ENCODE measurements at places on chromosomes 12 and 14.
A peak's percentile ranks its signal among the peaks of the same experiment; 100 is the strongest.

GRCh38 chr12:45575823-45576475, 153.6 kb upstream of the ARID2 start:
- no peak for DNase-seq

DNA sequence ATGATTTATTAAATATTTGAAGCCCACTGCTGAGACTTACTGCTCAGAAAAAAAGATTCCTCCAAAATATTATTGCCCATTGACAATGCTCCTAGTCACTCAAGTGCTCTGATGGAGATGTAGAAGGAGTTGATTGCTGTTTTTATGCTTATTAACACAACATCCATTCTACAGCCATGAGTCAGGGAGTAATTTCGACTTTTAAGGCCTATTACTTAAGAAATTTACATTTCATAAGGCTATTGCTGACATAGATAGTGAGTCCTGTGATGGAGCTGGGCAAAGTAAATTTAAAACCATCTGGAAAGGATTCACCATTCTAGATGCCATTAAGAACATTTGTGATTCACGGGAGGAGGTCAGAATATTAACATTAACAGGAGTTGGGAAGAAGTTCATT, 5.2 kb downstream of the KCNJ8 start:
- DNase-seq, result no peak

GRCh38 chr14:104871656-104872468, 6.8 kb downstream of the CEP170B start:
- DNase-seq, result no peak

DNA sequence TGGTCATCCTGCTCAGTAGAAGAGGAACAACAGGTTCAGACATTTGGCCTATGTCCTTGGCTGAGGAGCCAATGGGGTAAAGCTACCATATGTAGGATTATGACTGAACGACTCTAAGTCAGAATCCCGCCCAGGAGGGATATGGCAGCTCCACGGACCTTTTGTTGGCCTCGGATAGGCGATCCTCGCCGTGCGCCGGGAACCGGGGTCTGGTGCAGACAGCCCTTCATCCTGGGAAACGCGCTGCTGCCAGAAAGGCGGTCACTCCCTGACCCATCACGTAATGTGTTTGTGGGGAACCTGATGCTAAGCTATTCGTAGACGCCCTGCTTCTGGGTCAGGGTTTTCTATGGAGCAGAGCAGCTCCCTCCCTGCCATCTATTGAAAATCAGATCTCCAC, 178.9 kb upstream of the ALG10B start:
- no peak for DNase-seq

DNA sequence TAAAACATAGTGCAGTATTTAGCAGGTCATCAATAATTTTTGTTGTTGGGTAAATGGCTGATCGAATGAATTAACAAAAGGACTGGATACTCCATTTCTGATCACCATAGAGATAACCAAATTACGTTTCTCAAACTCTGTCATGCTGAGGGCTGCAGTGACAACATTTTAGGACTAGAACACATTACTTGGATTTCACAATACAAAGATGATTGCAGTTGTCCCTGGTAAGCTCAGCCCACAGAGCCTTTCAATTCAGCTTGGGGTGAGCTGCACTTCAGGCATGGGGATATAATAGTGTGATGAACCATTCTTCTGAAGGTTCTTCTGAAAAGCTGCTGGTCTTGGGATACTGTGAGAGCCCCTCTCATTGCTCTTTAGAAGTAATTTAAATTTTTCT, 74.3 kb downstream of the FAR2 start:
- no peak for DNase-seq

DNA sequence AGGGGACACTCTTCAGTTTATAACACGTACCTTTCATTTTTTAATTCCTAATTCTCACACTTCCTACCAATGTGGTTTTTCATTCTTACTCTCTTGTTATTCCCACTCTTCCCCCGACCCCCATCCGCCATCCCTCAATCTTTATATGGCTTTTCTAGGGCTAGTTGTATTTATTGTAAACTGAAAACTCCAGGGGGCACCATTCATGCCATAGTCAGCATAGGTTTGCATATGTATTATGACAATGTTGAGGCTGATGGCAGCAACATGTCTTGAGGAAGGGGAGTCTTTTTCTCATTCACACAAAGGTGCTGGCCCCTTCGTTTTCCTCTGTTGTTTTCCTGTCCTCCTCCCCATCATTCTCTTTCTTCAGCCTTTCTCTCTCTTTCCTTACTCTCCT, 27.7 kb upstream of the LTA4H start:
- no peak for DNase-seq

DNA sequence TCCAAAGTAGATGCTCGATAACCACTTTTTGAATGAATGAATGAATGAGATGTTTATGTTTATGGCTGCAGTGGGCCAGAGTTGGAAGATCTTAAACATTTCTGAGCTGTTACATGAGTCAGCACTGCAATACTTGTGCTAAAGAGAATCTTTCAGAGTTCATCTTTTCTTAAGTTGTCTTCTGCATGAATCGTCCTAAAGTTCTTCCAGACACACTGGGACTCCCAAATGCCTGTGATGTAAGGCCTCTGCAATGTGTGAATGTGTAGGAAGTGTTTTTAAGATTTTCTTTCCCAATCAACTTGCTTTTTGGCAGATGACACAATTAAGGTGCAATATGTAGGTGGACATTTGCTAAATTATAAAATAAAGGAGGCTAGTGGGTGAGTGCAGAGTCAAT, 50.3 kb upstream of the TRIM9 start:
- DNase-seq, result no peak

GRCh38 chr12:24562771-24563431, 386.0 kb downstream of the BCAT1 start:
- no peak for DNase-seq

DNA sequence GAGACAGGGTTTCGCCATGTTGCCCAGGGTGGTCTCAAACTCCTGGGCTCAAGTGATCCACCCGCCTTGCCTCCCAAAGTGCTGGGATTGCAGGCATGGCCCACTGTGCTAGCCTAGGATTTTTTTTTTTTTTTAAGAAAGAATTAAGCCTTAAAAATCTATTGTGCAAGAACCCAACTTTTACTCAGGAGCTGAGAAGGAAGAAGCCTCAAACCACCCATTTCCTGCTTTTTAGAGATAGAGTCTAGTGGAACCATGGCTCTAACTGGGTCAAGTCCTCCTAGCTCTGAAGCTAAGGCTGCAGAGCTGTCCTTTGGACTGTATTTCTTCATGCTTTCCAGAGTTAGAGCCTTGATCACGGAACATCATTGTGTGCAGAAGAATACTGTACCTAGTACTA, 1.3 kb upstream of the TSFM start:
- DNase-seq, result no peak

GRCh38 chr12:53975064-53975471, 314 bp upstream of the HOTAIR start:
- no peak for DNase-seq

DNA sequence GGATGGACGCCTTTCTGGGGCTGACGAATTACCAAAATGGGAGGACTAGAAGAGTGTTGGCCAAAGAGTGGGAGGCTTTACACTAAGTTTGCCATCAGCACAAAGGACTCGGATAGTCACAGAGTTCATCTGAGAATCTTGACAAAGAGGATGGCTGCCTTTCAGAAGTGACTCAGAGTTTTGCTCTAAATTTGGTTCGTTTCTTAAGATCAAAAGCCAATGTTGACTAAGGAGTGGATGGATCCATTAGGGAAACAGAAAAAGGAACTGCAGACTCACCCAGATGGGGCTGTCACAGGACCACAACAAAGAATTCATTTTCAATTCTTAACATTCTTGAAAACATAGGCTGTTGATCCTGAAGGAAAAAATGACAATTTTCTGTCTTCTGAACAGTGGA, 81.3 kb upstream of the DUSP6 start:
- DNase-seq, result no peak

GRCh38 chr12:132302466-132303358, 26.7 kb downstream of the GALNT9 start:
- DNase-seq, result no peak

GRCh38 chr12:74584483-74585062, 46.9 kb downstream of the ATXN7L3B start:
- no peak for DNase-seq

DNA sequence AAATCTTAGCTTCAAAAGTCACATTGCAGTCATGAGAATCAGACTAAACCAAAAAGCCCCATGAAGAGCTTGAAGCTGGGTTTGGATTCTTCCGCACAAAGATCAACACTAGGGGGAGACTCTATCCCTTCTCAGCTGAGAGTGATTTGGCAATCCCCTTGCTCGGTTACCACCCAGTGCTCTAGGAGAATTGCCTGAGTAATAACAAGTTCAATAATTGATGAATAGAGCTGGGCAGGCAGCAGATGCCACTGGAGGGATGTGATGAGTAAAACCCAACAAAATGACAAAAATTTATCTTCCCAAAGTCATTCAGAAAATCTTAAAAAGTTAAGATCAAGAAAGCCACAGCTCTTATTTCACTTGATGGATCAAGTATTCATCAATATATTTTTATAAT, 185.6 kb upstream of the ARID2 start:
- peak; percentile 16 for DNase-seq

GRCh38 chr12:8870586-8870985, 43.7 kb upstream of the PHC1 start:
- no peak for DNase-seq

Data from activated CD4-positive, CD25-positive, alpha-beta regulatory T cell treated with anti-CD3 and anti-CD28 coated beads, Interleukin-2, amount 50 U/mL, for 16 hours (primary cell).